Inflammatory macrophage treated with lipopolysaccharide for 1 hour (primary cell): ENCODE measurements at places on chromosomes 12 and 14.

- no peak for DNase-seq
Observed at GRCh38 chr14:36843410-36843809, 181.8 kb downstream of the PAX9 start.

GRCh38 chr12:104305349-104305748, 1.8 kb downstream of the EID3 start:
- DNase-seq, result no peak

DNA sequence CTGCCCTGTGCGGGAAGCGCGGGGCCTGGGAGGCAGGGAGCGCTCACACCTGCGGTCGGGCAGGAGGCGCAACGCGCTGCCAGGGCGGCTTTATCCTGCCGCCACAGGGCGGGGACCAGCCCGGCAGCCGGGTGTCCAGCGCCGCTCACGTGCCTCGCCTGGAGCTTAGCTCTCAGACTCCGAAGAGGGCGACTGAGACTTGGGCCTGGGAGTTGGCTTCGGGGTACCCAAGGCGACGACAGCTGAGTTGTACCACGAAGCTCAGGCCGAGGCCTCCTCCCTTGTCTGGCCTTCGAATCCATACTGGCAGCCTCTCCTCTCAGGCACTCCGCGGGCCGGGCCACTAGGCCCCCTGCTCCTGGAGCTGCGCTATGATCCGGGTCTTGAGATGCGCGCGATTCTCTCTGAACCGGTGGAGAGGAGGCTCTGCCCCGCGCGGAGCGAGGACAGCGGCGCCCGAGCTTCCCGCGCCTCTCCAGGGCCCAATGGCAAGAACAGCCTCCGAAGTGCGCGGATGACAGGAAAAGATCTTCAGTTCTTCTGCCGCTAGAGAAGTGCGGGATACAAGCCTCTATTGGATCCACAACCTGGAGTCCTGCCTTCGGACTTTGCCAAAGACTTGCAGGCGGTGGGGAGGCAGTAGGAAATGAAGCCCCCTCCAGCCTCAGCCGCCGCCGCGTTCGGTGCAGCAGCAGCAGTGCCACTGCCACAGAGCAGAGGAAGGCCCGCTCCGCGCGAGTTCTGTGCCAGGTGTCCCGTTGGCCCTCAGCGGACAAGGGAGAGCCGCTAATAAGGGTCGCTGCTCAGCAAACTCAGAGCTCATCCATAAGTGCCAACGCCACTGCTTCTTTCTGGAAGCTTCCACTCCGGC, 6.8 kb downstream of the SIX1 start:
- no peak for DNase-seq

DNA sequence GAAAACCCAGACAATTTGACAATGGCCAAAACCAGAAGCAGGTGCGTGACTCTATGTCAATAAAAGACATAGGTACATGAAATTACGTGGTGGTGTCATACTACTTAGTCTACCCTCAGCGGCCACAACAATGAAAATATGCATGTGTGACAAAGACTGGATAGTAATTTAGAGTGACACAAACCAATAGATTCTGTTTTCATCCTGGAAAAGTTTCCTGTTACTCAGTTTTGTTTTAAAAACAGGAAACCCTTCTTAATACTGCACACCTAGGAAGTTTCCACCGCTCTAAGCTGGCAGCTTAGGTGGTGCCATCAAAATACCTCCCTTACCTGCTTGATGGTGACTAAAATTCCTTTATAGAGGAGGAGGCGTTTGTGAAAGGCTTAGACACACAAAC, 15.1 kb downstream of the POU6F1 start:
- DNase-seq, result no peak

DNA sequence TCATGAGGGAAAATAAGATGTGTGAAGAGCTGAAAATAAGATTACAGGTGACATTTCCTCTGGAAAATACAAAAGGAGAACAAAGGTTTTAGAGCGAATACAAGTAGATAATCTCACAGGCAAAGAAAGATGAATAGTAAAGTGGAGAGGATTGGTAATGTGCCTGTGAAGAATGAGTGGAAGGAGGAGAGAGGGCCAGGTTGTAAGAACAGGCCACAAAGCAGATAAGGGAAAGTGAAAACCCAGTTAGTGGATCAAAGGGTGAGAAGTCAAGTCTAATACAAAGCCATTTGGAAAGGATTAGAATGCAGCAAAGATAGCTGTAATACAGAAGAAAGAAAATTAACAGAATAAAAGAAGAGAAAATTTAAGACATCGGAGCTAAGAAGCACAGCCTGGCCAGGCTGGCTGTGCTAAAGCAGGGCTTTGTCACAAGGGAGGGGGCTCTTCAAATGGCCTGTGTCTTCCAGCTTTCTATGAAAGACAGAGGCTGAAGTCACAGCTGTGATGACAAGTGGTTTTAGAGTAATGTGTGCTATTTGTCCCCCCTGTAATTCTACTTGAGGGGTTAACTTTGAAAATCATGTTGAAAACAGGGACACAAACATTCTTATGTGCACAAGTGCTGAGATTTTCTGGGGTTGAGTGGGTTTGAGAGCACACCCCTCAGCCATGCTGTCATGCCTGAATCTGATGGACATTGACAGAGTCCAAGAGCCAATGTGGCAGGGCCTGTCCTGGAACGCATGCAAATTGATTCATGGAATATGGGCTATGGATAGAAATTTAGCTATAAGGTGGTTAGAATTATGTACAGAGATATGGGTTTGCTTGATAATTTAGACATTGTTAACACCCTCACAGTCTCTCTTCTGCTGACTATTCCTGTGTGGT, 344.5 kb upstream of the NAV3 start:
- no peak for DNase-seq
